ENCODE measurements at places on chromosomes 1 and 21.

DNA sequence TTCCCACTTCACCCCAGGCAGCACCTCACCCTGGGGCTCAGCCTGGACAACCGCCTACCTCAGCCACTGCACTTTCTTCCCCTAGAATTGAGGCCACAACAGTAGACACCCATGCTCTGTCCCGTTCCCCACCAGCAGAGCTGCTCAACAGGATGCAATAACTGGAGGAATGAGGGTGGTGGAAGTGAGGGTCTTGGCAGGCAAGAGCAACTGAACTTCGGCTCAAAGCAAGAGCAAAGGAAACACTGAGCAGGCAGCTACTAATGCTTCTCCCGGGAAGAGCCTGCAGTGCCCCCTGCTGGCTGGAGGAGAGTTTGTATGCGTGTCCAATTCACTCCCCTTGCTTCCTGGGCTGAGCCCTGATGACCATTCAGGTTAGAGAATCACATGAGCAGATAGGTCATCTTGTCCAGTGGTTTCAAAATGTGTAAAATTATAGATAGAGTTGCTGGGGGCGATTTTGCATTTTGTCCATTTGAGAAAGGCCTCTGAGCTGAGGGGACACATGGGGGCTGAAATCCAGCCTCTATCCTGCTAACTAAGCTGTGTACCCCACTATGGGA is 13.9 kb downstream of the NT5C1A start:
- no peak for DNase-seq

- DNase-seq = no peak
These were observed 7.7 kb upstream of the HLCS start for GRCh38 chr21:36973986-36974850.

DNA sequence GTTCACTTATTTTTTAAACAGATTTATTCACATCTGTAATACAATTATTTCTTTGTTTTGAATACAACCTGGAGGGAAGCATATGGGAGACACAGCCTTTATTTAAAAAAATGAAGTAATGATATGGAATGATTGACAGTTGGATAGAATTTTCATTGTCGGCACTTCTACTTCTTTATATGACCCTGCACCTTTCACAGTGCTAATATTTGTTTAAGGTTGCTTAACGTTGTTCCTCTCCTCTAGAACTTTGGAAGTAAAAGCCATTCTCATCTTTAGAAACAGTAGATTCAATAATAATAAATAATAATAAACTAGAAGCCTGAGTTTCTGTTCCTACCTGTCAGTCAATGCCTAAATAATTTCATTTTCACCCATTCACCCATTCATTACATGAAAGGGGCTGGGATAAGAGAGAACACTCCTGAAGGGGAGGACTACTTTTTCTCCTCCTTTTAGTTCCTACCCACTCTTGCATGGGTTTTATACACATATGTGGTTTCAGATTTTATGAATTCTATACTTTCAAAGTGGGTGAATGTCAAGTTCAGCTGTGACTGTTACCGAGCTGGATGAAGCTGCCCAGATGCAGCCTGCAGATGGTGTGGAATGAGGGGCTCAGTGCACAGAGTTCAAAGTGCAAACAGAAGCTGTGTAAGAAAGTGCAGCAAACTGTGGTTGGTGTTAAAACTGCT is 9.4 kb downstream of the RUNX1 start:
- no peak for DNase-seq

- no peak for DNase-seq
These were observed 74.6 kb downstream of the CAMK2N1 start for GRCh38 chr1:20411196-20411980.

DNA sequence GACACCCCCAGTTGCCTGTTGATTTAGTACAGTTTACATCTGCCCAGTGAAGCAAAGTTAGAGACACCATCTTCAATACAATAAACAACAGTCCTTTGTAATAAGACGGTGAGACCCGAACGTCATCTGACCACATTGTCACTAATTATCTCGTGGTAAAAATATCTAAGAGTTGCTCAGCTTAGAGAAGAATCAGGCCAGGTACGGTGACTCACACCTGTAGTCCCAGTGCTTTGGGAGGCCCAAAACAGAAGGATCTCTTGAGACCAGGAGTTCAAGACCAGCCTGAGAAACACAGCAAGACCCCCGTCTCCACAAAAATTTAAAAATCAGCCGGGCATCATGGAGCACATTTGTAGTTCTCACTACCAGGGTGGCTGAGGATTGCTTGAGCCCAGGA is 53.5 kb downstream of the CD34 start:
- DNase-seq = no peak

DNA sequence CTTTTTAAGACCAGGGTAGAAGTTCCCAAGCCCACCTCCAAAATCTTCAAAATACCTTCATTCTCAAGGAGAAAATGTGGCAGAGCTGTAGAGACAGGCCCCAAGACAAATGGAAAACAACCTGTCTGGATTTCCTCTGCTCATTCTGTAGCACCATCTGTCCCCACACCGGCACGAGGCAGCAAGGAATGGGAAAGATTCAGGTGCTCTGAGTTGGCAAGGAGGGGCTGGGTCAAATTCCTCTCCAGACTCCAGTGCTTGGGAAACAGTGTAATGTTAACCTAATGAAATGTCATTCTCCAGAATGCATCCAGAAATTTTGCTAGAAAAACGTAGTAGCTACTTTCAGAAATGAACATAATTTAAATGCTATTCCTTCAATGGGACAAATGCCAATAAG is 9.3 kb downstream of the PABPC4 start:
- DNase-seq = no peak

DNA sequence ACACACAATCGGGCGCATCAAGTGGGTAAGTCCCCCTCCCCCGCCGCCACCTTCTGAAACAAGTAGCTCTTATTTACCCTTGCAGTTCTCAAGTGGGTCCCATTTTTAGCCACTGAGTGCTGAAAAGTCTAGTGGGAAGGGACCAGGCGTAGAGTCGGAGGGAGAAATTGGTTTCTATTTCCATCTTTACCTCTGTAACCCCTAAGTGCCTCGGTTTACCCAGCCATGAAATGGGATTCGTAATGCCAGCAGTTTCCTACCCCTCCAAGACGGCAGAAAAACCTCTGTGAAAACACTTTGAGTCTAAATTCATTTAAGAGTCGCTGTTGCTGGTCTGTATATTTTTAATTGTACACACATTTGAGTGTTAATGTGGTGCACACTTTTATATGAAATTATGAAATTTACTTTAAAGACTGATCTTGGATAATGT is 928 bp downstream of the TLCD4 start:
- no peak for DNase-seq

- no peak for DNase-seq
These were observed 83.8 kb downstream of the NIBAN1 start for GRCh38 chr1:184890539-184890973.

- no peak for DNase-seq
These were observed 17.7 kb downstream of the CRYZ start for GRCh38 chr1:74715236-74715502.

DNA sequence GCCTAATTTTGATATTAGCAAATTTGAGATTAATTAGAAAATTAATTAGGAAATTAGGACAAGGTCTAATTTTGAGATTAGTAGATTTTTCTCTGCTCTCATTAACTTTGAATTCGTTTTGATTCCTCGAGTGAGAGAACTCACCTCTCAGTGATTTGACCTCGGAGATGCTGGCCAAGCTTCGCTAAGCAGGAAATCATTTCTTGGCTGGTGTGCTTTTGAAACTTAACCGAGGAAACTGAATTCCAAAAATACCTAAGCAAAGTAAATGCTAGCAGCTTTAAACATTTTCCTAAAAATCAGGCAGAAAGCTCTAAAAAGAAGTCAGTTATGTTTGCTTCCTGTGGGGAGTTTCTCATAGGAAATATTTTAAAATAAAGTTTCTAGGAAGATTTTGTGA is 34.9 kb downstream of the CDC14A start:
- no peak for DNase-seq

All from upper lobe of left lung (tissue), 6 donors.